Dermis lymphatic vessel endothelial cell (primary cell): ENCODE measurements at places on chromosomes 5 and 9. TPM values are rescaled to one million over a fixed set of nuclear protein-coding genes. Genes with fewer than 3 reads are reported as not detected.

PCDHB16 gene
- total RNA-seq = 0.33 and 0.69 TPM in 2 replicates

TNFAIP8 gene
- total RNA-seq = 8.0 and 10.6 TPM in 2 replicates

HSPB3 gene
- not detected in 2 replicates for total RNA-seq

C9orf78 gene
- 31.4 and 32.0 TPM in 2 replicates for total RNA-seq

SPINK4 gene
- not detected in 2 replicates for total RNA-seq

SPARC gene
- total RNA-seq = 330 and 676 TPM in 2 replicates

CCNJL gene
- total RNA-seq = 4.0 and 6.6 TPM in 2 replicates

ARL14EPL gene
- 0.17 and 0.33 TPM in 2 replicates for total RNA-seq
